ENCODE measurements at places on chromosomes 2 and 18.

DNA sequence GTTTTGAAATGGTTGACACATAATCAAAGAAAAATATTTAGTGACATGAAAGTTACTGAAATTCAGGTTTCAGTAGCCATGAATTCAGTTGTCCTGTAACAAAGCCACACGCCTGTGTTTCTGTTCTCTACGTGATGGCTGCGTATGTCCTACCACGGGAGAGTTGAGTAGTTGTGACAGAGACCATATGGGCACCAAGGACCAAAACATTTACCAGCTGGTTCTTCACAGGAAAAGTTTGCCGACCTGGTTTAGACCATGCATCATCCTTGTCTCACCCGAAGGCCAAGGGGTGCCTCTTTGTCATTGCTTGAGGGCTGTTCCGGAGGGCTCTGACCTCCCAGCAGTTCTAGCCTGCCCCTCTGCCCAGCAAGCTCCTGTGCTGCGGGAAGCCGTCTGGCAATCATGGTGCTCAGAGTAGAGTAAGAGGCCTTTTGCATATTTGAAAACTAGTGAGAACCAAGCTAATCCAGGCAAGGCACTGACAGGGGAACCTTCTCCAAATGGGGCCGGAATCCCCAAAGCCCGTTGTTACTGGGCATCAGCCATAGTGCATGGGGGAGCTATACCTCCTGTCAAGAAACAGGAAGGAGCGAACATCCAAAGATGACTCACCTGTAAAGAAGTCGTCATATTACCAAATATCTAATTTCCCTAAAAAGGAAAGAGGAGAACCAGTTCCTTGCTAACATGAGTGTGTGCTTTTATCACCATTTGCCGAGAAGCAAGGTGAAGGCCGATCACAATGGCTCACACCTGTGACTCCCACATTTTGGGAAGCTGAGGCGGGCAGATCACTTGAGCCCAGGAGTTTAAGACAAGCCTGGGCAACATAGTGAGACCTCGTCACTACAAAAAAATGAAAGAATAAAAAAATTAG, 92.6 kb upstream of the RAB12 start:
- no peak for DNase-seq

GRCh38 chr2:85549826-85550225, 10.9 kb downstream of the MAT2A start:
- no peak for DNase-seq

GRCh38 chr2:101580528-101580927, 105.6 kb upstream of the RFX8 start:
- DNase-seq, result no peak

DNA sequence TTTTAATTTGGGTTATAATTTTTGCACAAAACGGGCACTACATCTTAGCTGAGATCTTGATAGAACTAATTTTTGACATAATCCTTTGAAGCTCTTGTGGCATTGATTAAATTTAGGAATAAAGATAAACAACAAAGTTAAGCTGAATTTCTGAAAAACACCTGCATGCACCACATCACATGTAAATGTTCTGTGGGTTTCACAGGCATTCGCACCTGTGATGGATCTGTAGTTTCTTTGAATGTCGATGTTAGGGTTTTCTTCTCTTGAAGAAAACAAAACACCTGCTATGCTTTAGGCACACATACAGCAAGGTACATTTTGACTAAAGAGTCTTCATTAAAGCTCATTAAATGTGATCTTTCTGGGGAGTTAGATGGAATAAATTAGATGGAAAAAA, 60.3 kb downstream of the RPIA start:
- no peak for DNase-seq

GRCh38 chr2:72980535-72981217, 63.4 kb downstream of the EMX1 start:
- no peak for DNase-seq

GRCh38 chr2:16665748-16666448, at the start of gene CYRIA:
Gene CYRIA (minus strand): TSS chr2:16665834. CDS start chr2:16588119, 77,715 bp downstream.
- DNase-seq, result peak; percentile 28

GRCh38 chr18:13811993-13812392, 12.0 kb upstream of the MC5R start:
- DNase-seq, result no peak

DNA sequence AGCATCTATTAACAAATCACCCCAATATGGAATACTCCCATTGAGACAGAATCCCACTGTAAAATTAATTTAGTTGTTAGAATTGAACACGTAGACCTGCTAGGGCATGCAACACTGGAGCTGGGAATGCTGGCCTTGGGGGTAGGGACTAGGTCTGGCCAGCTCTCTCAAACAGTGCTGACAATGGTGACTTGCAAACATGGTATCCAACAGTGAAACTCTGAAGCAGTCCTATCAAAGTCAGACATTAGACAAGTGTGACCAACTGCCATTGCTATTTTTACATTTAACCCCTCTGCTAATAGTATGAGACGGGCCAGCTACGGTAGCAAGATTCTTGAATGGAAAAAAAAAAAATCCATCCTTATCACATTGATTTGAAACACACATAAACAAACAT, 7.2 kb downstream of the E2F6 start:
- no peak for DNase-seq

DNA sequence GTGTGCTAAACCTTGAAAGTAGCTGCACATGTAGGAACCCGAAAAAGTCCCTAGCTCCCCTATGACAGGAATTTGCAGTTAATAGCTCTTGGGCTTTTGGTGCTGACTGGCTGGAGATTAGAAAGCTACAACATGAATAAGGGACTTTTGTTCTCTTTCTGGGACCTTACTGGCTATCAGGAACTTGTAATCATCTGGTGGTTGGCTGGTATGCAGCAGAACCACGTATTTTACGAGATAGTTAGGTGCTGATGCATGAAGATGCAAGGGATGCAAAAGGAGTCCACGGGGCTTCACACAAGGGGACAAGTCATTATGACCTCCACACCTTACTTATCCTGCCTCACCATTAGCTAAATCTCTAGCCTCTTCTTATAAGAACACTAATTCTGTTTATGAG, 190.2 kb upstream of the NRXN1 start:
- no peak for DNase-seq

GRCh38 chr2:29806461-29806860, 114.9 kb downstream of the ALK start:
- DNase-seq, result no peak

DNA sequence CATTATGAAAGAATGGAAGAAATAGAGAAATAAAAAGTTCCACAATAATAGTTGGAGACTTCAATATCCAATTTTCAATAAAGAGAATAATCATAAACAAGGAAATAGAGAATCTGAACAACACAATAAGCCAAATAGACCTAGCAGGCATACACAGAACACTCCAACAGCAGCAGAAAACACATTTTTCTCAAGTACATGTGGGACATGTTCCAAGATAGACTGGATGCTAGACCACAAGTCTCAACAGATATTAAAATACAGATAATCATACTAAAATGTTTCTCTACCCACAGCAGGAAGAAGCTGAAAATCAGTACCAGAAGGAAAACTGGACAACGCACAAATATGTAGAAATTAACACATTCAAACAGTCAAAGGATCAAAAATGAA, 113.9 kb downstream of the USP34 start:
- DNase-seq, result no peak

DNA sequence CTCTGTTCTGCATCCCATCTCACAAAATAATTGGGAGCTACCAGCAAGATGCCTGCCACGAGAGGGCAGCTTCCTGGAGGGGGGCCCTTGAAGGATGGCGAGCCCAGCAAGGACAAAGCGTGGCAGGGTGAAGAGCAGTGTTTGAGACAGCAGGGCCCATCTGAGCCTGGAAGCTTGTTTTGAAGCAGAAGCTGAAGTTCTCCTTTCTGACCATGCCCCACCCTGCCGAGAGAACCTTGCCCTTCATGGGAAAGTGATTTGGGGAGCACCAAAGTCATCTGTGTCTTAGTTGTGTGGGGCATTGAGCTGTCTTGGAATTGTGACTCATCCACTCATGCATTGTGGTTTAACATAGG, 216.3 kb downstream of the BCL11A start:
- DNase-seq, result no peak

DNA sequence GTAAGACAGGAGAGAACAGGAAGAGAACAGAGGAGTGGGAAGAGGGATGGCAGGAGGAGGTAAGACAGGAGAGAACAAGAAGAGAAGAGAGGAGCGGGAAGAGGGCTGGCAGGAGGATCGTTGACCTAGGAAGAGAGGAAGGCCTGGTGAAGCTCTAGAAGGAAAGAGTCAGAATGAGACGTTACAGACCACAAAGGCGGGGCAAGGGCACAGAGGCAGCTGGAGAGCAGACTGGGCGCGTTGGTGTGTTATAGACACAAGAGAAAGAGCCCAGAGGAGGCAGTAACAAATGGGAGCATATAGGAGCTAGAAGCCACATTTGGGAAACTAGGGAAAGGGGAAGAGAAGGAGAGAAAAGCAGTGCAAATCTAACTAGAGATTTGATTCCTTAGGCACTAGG, 26.6 kb downstream of the PTRHD1 start:
- no peak for DNase-seq

DNA sequence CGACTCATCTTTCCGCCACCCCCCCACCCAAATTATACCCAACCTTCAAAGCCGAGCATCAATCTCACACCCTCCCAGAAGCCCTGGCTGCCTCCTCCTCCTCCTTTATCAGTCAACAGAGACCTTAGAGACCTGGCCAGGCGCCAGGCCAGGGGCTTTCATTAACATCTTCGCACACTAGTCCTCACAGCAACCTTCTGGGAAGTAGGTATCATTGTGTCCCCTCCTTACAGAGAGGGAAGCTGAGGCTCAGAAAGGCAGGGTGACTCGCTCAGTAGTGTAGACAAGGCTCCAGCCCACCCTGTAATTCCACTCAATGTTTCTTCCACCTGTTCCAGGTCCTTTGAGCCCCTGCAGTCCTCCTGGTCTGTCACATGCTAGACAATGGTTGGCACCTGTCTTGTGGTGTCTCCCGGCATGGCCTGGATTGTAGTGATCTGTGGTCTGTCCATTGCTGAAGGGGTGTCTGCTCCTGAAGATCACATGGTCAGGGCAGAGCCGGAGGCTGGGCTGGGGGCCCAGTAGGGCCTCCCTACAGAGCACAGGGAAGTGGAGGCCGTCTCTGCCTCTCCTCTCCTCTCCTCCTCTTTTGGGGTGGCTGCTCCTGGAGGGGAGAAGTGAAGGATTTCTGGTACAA, 36.0 kb downstream of the KLHL29 start:
- DNase-seq, result no peak

GRCh38 chr18:24466771-24467170, 6.3 kb downstream of the HRH4 start:
- DNase-seq, result no peak

GRCh38 chr2:127423478-127423843, 5.2 kb downstream of the PROC start:
- DNase-seq, result no peak

DNA sequence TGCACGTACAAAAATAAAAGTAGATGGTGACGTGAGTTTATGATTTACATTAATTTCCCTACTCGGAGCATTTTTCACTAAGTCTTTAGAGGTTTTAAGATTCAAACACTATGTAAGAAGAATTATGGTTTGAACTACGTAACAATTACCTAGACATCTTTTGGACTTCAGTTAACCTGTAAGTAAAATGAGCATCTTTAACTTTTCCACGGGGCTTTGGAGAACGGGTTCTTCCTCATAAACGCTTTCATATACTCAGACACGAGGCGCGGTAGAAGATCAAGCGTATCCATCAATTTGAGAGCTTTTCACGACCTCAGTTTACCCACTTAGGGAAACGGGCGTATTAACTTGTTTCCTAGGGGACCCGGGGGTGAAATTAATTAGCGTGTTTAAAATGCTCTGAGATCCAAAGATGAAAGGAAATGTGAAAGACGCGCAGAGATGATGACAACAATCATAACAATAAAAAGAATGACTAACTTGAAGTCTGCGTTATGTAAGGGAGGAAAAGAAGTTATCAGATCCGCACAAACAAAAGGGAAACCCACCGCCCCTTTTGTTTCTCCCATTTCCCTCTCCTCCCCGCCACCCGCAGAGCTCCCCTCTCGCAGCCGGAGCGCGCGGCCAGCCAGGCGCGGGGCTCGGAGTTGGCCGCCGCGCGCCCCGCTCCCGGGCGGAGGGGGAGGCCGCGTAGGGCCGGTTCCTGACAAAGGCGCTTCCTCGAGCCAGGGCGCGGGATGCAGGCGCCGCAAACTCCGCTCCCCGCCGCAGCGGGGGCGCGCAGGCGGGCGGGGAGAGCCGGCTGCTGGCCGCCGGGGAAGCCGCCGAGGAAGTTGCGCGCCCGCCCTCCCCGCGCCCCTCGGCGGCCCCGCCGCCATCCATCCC, 807 bp downstream of the PELI1 start:
- no peak for DNase-seq

DNA sequence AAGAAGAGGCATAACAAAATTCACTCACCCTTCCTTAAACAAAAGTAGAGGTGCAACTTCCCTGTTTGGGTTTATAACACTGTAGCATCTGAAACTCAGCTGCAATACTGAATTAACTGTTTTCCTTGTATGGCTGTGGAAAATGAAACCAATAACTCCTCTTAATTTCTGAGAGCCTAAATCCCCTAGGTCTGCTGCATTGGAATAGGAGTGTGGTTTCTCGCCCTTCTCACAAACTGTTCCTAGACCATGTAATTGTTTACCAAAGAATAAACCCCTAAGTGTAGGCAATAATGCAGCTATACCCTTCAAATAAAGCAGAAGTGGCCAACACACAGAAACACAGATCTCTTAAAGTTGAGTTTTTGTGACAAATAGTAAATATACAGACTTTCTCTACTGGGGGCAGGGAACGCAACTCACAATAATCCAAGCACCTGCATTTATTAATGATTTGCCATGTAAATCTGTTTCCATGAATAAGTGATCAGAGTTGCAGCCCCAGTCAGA, 52.0 kb downstream of the RASGRP3 start:
- no peak for DNase-seq

DNA sequence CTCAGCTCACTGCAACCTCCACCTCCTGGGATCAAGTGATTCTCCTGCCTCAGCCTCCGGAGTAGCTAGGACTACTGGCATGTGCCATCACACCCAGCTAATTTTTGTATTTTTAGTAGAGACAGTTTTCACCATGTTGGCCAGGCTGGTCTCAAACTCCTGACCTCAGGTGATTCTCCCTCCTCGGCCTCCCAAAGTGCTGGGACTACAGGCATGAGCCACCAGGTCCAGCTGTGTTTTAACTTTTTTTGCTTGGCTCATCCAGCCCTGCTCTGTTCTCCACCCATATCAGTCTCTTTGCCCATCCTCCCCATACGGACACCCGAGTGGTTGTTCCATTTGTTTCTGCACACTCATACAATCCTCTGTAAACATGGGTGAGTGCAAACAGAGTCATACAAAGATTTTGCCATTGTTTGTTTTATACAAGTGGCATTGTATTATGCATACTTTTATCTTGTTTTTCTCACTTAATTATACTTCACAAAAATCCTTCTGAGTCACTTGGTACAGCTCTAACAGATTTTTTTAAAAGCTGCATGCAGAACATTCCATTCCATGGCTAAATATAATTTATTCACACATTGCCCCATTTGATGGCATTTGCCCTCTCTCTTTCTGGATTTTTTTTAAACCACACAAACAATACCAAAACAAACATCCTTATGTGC, 5.3 kb downstream of the APOB start:
- no peak for DNase-seq

- no peak for DNase-seq
These were observed 67.8 kb downstream of the RTP5 start for GRCh38 chr2:241937297-241937696.
